ENCODE measurements at places on chromosomes 2 and 18.

DNA sequence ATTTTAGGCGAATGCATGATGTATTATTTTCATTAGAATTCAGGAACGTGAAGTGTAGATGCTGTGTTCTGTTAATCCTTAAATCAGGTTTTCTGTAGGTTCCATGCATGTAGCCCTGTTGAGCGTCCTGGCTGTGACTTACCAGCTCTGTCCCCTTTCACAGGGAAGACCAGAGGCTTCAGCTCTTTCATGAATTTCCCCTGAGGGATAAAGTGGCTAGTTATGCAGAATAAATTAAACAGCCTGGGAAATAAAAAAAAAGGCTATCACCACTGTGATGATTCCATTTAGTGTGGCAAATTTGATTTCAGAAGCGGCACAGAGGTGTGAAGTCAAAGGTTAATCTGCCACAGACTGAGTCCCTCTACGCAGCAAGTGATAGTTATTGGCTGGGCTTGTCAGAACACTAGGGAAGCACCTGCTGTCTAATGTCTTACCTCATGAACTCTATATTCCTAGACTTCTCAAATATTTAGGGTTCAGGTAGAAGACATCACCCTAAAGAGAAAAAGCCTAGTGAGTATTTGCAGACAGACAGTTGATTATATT is 61.6 kb upstream of the LINC00305 start:
- DNase-seq: no peak

DNA sequence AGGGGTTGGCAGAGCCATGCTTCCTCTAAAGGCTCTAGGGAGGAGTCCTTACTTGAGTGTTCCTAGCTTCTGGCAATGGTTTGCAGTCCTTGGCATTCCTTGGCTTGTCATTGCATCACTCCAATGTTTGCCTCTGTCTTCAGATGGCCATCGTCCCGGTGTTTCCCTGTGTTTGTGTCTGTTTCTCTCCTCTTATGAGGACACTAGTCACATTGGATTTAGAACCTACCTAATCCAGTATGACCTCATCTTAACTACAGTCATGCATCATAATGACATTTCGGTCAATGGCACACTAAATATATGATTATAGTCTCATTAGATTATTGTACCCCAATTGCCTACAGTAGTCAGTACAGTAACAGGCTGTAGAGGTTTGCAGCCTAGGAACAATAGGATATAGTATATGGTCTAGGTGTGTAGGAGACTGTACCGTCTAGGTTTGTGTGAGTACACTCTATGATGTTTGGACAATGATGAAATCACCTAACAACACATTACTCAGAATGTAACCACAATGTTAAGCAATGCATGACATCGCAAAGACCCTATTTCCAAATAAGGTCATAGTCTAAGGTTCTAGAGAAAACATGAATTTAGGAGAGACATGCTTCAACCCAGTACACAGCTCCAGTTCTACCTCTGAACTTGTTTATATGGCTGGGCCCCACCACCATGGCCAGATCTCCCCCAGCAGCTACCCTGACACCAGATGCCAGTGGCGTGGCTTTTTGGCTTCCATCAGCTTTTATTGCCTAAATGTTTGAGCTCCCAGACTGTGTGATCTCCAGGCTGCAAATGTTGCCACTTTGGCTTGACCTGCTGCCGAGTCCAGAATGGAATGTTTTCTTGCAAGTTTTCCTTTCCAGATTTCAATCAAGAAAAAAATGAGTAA is 22.1 kb downstream of the SRD5A2 start:
- DNase-seq: peak; percentile 58

DNA sequence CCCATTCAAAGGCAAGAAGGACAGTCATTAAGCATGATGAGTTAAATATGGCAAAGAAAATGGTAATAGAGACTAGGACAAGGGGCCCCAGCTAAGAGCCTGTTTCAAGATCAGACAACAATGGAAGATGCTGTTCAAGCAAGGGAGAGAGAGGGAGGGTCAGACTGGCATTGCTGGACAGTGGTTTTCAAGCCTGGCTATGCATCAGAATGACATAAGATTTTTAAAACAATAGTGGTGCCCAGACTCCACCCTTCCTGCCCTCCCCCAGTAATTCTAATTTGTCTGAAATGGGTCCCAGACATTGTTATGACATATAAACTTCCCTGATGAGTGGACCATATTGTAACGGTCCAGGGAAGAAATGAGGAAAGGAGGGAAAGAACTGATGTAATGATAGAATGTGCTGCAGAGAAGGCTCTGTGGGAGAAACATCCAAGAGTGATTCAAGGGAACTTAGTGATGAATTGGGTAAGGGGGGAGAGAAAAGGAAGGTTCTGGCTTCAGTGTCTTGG is 112.9 kb upstream of the TRIB2 start:
- no peak for DNase-seq

DNA sequence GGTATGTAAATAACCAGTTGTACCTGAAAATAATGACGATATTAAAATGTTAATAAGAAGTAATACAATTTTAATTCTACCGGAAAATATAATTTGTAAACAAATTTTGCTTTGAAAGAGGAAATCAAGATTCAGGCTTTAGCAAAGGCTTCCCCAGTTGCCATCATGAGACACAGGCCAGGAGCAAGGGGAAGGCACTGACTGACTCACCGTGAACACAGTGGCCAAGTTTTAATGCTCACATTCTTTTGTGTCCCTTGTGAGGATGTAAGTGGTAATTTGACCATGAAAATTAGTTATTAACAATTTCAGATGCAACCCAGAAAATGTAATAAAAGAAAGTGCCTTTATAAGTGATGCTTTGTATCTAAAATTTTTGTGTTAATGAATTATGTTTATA is 164.1 kb downstream of the GREB1L start:
- DNase-seq: peak; percentile 7

DNA sequence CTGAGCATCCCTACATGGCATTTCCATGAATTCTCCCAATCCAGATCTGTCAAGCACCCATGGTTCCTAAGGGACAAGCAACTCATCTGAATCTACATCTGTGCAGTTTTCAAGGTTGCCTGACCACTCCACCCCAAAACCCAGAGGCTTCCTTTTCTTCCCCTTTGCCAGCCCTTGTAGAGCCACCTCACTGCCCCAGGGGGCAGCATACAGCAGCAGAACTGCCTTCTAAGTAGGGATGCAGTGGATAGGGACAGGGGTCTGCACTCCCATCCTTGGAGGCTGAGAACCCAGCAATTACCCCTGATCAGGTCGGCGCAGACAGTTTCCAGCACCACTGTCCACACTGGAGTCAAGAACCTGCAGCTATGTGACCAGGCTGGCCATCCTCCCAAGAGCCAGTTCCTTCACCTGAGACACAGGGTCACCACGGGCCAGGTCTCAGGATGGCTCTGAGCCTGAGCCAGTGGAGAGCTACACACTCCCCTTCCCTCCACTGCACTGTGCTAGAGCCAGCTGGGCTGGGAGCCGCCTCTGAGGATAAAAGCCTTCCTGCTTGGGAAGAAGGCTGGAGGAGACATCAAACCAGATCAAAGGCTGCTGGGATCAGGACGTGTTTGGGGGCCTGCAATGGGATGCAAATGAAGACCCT is 283.1 kb downstream of the CELF4 start:
- DNase-seq: no peak

- DNase-seq: no peak
These were observed 11.9 kb downstream of the TNS1 start for GRCh38 chr2:217990791-217991465.

Measured in iris pigment epithelial cell (primary cell).